RPMI8226 (cell line): ENCODE measurements at places on chromosomes 1 and 21.

DNA sequence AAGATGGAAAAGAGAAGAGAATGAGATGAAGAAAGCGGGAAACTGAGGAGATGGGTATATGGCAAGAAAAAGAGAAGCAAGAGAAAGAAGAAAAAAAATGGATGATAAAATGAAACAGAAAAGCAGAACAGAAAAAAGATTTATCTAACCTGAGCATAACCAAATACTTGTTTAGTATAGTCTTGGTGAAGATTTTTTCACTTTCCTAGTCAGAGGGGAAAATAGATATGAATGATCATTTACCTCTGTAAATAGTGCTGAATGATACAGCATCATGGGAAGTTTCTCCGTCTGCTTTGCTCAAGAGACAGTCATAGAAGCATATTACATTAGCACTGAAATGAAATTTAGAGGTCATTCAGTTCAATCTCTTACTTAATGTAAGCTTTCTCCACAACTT is 36.1 kb upstream of the PLPPR4 start:
- no peak for DNase-seq

GRCh38 chr1:86507935-86508582 is 38.8 kb upstream of the CLCA4 start:
- DNase-seq, result peak; percentile 5

GRCh38 chr1:167904652-167905130 is 9.2 kb downstream of the ADCY10 start:
- no peak for DNase-seq

DNA sequence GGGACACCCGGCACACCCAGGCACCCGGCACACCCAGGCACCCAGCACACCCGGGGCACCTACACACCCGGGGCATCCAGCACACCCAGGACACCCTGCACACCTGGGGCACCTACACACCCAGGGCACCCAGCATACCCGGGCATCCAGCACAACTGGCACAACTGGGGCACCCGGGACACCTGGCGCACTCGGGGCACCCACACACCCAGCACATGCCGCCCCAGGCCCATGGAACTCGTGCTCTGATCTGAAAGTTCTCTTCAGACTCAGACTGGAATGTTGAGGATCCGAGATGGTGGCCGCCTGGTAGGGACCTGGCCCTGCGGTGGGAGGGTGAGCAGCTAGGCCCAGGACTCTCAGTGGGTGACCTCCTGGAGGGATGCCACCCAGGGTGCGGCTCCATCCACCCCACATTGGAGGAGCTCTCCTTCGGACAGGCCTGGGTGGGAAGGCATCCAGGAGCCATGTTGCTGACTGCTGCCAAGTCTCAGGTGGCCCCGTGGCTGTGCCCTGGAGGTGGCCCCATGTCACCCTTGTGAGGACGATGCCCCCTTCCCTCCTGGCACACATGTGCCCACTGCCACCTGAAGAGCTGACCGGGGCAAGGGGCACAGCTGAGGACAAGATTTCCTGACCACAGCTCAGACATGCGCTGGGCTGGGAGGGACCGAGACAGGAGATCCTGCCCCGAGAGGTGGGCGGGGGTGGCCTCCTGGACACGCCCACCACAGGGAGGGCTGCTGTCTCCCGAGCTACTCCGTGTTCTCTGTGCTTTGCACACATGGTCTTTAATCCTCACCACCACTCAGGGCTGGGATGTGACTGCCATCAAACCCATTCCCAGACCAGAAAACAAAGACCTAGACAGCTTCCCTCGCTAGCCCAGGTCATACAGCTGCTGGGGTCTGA is 37.0 kb downstream of the UBE2G2 start:
- no peak for DNase-seq

DNA sequence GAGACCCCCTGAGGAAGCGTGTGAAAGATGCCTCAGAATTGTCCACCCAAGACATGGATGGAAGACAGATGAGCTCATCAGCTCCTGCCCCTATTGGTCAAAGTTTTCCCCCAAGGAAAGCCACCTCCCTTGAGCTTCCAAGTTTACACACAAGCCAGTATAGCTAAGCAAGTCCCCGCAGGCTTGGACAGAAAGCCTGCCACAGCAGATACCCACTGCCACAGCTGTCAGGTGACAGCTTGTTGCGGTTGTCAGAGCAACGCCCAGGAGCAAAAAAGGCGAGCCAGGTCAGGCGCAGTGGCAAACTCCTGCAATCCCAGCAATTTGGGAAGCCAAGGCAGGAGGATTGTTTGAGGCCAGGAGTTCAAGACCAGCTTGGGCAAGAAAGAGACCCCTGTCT is 60.9 kb upstream of the IFNAR2 start:
- DNase-seq, result peak; percentile 66

DNA sequence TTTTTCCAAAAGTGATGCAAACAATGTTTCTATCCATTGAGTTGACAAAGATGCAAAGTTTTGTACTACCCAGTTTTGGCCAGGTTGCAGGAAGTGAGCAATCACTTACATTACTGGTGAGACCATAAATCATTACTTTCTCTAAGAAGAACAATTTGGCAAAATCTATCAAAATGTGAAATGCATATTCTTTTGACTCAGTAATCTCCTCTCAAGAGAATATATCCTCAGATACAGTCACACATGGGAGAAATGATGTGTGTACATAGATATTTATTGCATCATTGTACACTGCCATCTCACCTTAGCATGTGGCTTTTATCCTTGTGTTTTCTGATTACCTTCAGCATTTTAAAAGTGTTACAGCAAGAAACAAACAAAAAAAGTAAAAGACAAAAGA is 52.4 kb upstream of the FMO3 start:
- no peak for DNase-seq

GRCh38 chr21:28714777-28715464 is 277.8 kb downstream of the LTN1 start:
- no peak for DNase-seq

GRCh38 chr1:50859657-50860056 is 100.4 kb downstream of the FAF1 start:
- DNase-seq, result no peak

DNA sequence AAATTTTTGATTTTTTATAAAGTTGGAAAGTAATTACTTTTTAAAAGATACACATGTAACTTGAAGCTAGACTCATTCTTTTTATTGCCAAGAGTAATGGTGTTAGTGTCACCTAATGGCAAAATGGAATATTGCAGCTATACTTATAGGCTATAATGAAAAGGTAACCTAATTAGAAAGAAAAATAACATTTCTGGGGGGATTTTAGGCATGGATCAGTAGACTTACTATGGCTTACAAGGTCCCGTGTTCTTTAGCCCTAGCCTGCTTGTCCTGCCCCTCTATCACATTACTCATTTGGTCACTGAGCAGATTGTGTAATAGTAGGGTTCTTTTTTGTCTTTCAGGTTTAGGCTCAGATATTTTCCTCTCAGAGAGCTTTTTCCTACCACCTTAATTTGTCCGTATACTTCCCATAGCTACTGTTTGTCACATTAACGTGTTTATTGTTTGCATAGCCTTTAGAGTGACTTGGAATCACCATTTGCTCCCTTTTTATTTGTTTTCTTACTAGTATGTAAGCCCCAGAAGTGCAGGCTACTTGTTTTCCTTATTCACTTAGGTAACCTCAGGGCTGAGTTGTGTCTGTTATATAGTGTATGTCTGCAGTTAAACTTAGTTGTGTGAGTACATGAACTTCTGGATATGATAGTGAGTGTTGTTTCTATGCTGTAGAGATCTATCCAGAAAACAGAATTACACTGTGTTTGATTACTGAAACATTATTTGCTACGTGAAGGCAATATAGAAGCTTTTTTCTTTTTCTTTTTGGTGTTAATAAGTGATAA is 58.7 kb downstream of the RABGAP1L start:
- peak; percentile 54 for DNase-seq
